Stimulated activated CD8-positive, alpha-beta memory T cell treated with anti-CD3 and anti-CD28 coated beads, Interleukin-15, amount 100 ng/mL, for 24 hours (primary cell): ENCODE measurements at places on chromosomes 2 and 18.

DNA sequence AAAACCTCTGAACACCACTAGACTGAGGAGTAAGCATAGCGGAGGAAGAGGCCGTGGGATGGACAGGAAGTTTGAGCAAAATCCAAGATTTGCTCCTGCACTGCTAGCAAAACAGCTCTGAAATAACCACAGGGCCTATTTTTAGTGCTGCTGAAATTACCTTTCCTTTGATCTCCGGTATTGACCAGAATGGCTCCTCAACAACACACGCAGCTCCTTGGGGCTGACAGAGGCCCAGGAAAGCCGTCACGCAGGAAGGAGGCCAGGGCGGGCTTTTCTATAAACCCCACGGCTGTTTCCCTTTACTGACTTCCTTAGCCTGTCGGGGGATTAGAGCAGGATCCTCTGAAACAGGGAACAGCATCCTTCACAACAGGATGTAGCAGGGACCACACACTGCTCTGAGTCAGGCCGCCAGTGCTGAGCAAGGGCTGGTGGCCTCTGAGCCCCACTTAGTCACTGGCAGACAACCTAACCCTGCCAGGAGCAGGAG, 80.8 kb upstream of the LCLAT1 start:
- DNase-seq: no peak

DNA sequence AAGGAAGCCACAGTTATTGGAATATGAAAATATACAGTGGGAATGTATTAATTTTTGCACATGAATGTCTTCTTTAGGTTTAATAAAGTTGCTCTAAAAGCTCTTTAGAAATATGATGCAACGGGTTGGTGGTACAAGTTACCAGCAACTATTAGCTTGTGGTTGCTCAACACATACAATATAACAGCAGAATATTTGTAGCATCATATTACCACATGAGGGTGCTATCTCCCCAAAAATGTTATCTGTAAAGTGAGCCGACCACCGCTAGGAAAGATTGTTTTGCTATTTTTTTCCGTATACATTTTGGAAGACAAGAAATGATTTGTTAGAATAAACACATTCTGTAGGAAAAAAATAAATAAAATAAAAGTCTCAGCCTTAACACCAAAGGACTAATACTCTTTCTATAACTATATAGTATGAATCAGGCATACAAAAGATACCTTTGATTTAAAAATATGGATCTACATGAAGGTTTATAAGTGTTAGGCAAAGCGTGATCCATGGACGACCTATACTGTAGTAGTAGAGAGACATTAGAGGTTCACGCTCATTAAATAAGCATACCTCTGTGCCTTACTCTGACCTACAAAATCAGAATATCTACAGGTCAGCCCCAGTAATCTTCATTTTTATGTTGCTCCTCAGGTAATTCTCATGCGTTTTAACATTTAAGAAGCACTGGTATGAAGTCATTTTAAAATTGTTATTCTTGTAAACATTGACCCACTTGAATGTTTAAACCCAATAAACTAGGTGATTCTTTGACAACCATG, 1110.6 kb upstream of the ACVR2A start:
- no peak for DNase-seq

DNA sequence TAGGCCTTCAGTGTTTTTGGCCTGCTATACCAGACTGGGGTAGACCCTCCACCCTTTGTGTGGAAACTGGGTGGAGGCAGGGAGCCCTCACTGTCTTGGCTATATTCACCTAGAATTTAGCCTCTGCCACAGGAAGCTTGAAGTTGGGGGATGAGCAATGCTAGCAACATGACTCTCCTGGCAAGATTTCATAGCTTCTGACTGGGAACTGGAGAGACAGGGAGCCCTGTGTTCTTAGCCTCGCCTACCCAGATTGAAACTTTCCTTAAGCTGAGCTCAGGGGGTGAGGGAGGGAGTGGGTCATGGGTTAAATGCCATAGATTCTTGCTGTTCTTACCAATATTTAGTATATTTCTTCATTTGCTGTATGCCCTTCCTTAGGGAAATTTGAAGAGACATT, 46.8 kb upstream of the FAM98A start:
- no peak for DNase-seq

- DNase-seq: no peak
These were observed at the start of gene ACVR2A for GRCh38 chr2:147844697-147845410. Gene ACVR2A (plus strand): TSS chr2:147845029. CDS start chr2:147845153, 124 bp downstream.

DNA sequence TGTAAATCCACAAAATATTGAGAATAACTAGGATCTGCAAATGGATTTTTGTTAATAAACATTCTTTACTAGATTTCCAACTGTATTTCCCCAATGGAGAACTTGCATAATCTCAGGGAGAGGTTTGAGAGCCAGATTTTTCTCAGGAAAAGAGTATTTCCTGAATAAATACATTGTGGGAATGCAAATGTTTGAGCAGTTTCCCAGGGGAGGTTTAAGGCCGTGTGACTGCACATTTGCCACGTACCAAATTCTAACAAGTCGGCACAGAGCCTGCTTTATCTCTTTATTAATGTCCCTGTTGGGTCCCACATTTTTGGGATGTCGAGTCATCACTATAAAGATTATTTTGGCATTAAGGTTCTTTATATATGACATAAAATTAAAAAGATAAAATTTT, 27.0 kb downstream of the TFPI start:
- DNase-seq: no peak

- no peak for DNase-seq
These were observed 131.7 kb downstream of the KLHL29 start for GRCh38 chr2:23516520-23517256.

DNA sequence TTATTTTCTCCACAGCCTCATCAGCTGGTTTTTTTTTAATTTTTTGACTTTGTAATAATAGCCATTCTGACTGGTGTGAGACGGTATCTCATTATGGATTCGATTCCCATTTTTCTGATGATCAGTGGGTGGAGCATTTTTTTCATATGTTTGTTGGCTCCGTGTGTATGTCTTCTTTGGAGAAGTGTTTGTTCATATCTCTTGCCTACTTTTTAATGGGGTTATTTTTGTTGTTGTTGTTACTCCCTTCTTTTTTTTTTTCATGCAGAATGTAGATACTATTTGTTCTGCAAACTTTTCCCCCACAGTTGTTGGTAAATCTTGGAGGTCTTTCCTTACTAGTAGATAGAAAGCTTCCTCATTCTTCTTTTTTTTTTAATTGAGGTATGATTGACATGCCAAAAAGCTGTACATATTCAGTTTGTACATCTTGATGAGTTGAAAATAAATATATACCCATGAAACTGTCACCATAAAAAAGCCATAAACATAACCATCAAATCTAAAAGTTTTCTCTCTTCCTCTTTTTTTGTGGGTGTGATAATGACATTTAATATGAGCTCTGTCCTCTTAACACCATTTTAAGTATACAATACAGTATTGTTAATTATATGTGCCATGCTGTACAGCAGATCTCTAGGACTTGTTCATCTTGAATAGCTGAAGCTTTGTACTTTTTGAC, 21.8 kb upstream of the NT5DC4 start:
- DNase-seq: no peak

- no peak for DNase-seq
These were observed 37.7 kb upstream of the RNF103 start for GRCh38 chr2:86661333-86661732.
